ENCODE measurements at places on chromosomes 2 and 18.

GRCh38 chr2:159035790-159036411, 67.5 kb downstream of the TANC1 start:
- peak; percentile 30 for DNase-seq

DNA sequence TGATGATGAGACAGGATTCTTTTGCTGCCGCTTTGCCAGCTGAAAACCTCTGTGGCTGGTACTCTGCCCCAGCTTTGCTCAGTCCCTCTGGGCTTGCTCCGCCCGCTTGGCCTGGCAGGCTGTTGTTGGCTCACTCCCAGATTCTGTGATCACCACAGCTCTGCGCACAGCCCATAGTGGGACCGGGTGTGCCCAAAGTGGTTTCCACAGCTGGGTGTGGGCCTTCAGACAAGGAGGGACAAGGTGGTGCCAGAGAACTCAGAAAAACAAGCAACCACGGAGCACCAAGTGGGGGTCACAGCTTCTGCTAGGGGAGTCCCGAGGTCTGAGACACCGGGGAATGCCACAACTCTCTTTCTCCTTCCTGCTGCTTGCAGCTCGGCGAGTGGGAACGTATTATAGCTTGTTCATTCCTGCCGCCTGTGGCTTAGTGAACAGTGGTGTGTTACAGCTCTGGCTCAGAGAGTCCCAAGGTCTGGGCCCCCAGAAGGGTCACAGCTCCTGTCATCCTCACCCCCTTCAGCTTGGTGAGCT, 9.2 kb upstream of the KYNU start:
- DNase-seq = no peak

DNA sequence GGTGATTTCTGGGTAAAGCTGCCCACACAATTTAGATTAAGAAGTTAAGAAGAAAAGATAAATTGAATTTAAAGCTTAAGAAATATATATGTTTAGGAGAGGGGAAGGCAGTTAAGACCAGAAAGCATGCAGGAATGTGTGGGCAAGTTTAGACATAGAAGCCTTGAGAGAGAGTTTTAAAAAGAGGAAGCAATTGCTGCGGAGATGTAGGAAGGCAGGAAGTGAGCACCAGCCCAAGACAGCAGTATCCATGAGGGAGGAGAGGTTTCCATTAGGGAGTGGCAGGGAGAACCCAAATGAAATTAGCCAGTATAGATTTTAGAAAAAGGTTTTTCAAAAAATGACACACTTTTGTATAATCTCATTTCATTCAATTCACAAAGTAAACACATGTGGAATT, 24.3 kb downstream of the DSC2 start:
- no peak for DNase-seq

- no peak for DNase-seq
Measured at GRCh38 chr2:173008786-173009185, 66.9 kb upstream of the MAP3K20 start.

DNA sequence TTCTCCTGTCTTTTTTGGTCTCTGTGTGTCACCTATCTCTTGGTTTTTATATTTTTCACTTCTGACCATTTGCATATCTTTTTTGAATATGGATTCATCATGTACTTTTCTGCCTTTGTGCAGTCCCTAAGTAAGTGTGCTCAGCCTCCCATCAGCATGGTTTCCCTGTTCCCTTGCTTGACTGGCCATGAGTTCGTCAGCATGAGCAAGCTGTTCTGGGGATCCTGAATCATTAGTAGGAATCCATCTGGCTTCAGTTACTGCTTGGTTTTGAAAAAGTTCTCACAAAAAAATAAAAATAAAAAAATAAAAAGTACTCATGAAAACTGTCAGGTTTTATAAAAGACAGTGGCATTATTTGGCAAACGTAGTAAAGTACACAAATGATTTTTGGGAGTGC, 144.1 kb downstream of the NCOA1 start:
- DNase-seq = no peak

- DNase-seq = no peak
Measured at GRCh38 chr2:134973241-134974138, 54.9 kb downstream of the CCNT2 start.

DNA sequence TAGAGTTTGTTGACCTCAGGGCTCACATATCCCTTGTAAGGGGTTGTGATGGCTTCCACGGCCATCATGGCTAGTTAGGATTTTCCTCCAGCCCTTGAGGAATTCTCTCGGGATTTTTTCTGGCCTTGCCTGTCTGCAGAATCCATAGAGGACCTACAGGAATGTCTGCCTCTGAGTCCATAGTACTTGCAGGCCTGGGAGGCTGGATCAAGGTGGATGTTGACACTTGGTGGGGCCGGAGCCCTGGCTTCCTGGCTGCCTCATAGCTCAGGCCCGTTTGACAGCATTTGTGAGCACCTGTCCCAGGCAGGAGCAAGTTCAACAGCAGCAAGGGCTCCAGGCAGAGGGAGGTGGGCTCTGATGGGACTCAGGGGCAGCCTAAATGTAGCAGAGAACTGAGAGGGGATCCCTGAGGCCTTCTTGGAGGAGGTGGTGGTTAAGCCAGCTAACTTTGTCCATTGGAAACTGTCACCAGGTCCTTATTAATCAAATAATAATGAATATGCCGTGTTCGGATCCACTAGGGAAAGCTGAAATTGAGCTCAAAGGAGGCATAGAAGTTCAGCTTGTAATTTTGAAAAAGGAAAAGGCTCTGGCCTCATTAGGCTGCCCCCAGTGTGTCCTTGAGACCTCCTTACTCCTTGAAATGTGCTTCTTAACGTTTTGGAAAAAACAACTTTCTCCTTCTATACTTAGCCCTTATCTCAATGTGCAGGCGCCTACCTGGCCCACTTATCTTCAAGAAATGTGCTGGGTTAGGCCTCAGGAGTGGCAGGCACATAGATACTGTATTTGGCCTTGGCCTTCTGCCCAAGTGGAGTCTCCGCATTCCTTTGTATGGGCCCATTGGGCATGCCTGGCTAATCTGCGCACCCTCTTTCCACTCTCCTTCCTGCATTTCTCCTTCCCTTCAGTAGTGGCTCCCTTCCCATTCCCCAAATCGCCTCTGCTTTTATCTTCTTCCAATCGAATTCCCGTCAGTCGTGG, 66.9 kb downstream of the HPCAL1 start:
- no peak for DNase-seq

GRCh38 chr2:47891369-47892337, 14.6 kb downstream of the FBXO11 start:
- no peak for DNase-seq

DNA sequence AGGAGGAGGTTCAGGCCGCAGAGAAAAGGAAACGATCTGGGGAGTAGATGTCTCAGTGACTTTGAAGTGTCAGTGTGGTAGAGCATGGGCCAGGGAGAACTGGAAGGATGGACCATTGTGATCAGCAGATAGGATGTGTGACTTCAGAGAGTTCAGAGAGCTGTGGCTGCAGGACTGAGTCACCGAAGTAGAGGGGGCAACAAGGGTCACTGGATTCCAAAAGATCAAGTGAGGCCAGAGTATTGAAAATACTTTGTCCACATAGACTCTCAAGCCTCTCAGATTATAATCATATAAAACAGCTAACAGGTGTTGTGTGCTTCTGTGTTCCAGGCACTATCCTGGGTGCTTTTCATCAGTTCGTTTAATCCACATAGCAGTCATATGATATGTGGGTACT, 99.4 kb downstream of the CRIM1 start:
- no peak for DNase-seq

DNA sequence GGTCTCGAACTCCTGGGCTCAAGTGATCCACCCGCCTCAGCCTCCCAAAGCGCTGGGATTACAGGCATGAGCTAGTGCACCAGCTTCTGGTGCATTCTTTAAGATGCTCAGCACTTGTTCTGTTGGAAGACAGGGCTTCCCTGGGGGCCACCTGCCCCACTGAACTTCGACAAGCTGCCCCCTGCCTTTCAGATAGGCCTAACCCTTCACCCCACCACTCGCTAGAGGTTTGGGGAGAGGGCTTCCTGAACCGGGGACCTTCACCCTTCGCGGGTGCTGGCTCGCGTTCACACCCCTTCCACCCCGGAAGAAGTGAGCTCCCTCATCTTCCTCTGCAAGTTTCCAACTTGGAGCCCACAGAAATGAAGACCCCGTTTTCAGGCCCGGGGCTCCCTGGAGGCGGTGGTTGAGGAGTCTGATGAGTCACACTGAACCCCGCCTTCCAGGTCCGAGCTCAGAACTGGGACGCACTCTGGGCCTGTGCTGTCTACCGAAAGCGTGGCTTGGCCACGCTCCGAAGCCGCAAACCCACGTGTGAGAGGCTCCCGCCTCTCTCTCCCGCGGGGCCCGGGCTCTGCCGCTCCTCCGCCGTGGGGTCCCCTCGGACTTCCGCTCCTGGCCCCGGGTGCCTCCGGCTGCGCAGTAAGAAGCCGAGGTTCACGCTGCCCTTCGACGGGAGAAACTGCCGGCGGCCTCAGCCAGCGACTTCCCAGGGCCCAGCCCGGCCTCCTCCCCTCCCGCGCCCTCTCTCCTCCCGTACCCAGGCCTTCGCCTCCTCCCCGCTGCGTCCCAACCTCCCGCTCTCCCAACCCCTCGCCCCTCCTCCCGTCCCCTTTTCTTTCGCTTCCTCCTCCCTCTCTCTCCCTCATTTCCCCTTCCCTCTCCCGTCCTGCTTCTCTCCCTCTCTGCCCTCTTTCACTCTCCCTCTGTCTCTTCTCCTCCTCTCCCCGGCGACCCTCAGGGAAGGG, 47.5 kb upstream of the SP3 start:
- no peak for DNase-seq

- DNase-seq = no peak
Measured at GRCh38 chr2:129458436-129458835, 521.0 kb upstream of the RAB6C start.

DNA sequence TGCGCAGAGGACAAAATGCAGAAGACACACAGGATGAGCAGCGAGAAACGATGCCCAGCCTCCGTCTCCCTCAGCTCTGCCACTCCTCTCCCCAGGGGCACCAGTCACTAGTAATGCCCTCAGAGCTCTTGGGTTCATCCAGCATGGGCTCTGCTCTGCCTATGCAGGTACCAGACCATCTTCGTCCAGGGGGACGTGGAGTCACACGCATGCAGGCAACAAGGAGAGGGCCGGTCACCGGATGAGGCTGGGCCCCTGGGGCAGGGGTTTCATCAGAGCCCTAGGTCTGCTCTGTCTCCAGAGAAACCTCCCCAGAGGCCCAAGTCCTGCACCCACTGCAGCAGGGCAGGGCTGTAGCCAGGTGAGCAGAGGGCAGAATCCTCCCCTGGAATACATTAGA, 23.9 kb downstream of the RAB31 start:
- DNase-seq = no peak

- no peak for DNase-seq
Measured at GRCh38 chr2:3433776-3434400, 54.4 kb downstream of the TRAPPC12 start.

DNA sequence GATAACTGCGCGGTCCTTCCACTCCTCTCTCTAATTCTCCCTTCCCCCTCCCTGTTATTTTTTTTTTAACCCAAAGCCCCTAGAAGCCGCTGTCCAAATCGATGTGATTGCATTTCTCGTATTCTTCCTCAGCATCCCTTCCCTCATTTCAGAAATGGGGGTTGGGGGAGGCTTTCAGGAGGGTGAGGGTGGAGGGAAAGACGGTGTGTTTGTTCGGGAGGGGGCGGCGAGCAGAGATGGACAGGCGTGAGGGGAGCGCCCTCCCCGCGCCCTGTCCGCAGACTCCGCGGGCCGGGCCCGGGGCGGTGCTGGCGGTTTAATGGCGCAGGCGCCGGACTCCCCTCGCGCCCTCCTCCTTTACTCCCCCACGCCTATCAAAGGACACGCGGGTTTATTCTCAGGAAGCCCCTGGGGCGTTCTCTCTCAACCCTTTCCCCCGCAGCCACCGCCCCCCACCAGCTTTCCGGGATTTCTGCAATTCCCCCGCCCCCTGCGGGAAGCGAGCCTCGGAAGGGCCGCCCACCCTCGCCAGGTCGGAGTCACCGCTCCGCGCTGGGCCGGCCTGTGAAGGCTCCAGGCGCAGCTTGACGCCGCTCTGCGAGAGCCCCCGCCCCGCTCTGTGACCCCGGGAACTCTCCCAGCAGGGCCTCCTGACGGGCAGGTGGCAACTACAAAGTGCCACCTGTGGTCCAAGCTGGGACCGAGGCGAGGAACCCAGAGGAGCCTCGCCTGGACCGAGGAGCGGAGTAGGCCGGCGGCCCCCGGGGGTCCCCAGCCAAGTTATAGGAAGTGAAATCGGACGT, 981 bp downstream of the ST8SIA3 start:
- peak; percentile 20 for DNase-seq

DNA sequence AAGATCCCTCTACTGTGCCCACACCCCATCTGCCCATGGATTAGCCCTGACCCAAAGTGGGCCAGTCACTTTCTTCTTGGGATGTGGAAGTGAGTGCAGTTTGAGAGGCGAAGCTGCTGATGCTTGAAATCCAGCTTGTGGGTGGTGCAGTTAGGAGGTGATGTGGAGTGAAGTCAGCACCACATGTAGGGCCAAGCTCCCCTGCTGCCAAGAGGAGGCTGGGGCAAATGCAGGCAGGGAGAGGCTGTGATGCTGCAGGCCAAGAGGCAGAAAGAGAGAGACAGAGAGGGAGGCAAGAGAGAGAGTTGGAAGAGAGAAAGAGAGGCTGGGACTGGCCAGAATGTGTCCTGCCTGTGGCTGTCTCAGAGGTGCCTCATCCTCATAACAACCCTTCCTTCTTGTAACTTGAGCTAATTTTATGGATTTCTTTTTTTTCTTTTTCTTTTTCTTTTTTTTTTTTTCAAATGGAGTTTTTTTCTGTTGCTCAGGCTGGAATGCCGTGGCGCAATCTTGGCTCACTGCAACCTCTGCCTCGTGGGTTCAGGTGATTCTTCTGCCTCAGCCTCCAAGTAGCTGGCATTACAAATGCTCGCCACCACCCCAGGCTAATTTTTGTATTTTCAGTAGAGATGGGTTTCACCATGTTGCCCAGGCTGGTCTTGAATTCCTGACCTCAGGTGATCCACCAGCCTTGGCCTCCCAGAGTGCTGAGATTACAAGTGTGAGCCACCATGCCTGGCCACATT, 35.3 kb upstream of the CAB39 start:
- DNase-seq = no peak

DNA sequence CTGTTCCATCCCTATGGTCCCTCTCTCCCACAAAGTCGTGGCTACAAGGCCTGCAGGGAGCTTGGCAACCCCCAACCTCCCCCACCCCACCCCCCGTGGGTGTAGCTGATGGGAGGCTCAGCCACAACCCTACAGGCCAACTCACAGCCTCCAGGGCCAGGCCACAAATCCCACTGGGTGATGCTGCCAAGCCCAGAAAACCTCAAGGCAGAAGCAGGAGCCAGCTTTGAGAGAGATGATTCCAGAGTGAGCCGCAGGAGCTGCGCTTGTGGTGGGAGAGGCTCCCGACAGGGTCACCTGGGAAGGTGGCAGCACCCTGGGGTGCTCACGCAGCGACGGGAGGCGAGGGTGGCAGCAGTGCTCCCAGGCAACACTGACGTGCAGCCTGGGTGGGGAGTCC, 44.8 kb downstream of the ADCY3 start:
- DNase-seq = no peak

- no peak for DNase-seq
Measured at GRCh38 chr2:182634386-182634785, 81.7 kb upstream of the DNAJC10 start.

- DNase-seq = no peak
Measured at GRCh38 chr2:20165677-20166509, 59.0 kb downstream of the SDC1 start.

- peak; percentile 92 for DNase-seq
Measured at GRCh38 chr2:166653185-166653813, 159.2 kb upstream of the SCN7A start.
